Karpas-422 (cell line): ENCODE measurements at places on chromosomes 5 and 9.

GRCh38 chr9:128233817-128234406 is 30.7 kb downstream of the DNM1 start:
- no peaks in the 10 kb centered on the region for H3K4me1 ChIP-seq
- no peaks in the 10 kb centered on the region for H3K27me3 ChIP-seq
- no peaks in the 10 kb centered on the region for H3K36me3 ChIP-seq
- no peak for DNase-seq
- H3K4me3 ChIP-seq = no peak overlapping the region

DNA sequence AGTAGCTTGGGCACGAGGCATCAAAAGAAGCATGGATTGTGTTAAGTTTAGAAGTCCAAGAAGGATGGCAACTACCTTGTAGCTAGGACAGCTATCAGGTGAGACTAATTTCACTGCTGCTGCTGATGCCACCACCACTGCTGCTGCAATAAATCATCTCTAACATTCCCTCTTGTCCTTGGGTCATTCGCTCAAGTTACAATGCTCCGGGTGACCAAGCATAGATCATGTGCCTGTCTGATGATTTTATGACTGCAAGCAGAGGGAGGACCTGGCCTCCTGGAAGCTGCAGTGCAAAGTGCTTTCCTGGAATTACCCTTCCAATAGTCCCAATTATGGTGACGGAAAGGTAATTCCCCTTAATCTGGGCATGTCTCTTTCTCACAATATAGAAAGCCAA is 334.4 kb downstream of the PRELID2 start:
- no peaks in the 10 kb centered on the region for H3K4me1 ChIP-seq
- DNase-seq = no peak
- no peaks in the 10 kb centered on the region for H3K36me3 ChIP-seq
- no peak overlapping the region for H3K27ac ChIP-seq
- H3K4me3 ChIP-seq = no peak overlapping the region

DNA sequence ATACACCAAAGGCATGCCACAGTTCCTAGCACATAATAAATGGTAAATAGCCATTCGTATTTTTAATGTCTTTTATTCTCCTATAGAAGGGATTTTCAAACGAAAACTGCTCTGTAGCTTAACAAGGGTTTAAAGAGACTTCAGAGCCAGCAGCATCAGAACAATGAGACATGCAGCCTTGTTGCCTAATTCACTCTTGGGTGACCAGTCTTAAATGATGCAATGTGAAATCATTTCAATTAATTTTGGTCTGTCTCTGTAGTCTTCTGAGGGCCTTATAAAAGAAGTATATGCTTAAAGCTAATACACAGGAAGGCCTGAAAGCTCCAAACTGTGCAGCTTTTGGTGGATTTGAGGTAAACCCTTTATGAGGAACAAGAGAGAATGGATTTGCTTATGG is 888.8 kb upstream of the WWC1 start:
- no peak for DNase-seq
- H3K27ac ChIP-seq = no peak overlapping the region
- no peak overlapping the region for H3K4me3 ChIP-seq
- H3K36me3 ChIP-seq = no peaks in the 10 kb centered on the region

DNA sequence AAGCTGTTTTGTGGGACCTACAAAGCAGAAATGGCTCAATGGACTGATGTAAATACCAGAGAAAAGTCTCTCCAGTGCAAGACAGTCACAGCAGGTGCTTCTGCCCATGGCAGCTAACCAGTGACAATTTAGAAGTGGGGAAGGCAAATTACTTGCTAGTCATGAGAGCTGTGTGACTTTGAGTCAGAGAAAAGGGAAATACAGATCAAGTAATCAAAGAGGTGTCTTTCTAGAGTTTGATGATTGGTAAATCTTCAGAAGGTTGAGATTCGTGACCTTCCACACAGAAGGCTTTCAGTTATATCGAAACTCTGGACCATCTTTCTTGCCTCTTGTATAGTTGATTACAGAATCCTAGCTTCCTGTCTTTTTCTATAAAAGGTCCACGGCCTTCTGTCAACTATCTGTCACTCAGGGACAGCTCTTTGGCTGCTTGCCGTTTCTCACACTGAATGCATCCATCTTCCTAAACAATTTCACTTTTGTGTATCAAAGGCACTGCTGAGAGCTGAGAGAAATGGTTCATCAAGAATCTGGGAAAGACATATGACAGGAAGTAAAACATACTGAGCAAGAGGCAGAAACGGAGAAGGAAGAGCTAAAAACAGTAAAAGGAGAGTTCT is 993.9 kb upstream of the ACO1 start:
- no peak for DNase-seq
- no peaks in the 10 kb centered on the region for H3K27me3 ChIP-seq
- no peaks in the 10 kb centered on the region for H3K36me3 ChIP-seq

- H3K27ac ChIP-seq = no peak overlapping the region
- H3K4me3 ChIP-seq = no peak overlapping the region
- H3K27me3 ChIP-seq = no peaks in the 10 kb centered on the region
- no peak for DNase-seq
Observed at GRCh38 chr5:72071906-72072305, 35.4 kb upstream of the MAP1B start.

GRCh38 chr5:143064676-143065075 is 294.5 kb downstream of the ARHGAP26 start:
- H3K27ac ChIP-seq = no peak overlapping the region
- H3K36me3 ChIP-seq = no peaks in the 10 kb centered on the region
- peaks cover 30% of the 10 kb centered on the region for H3K4me1 ChIP-seq
- no peak overlapping the region for H3K4me3 ChIP-seq

DNA sequence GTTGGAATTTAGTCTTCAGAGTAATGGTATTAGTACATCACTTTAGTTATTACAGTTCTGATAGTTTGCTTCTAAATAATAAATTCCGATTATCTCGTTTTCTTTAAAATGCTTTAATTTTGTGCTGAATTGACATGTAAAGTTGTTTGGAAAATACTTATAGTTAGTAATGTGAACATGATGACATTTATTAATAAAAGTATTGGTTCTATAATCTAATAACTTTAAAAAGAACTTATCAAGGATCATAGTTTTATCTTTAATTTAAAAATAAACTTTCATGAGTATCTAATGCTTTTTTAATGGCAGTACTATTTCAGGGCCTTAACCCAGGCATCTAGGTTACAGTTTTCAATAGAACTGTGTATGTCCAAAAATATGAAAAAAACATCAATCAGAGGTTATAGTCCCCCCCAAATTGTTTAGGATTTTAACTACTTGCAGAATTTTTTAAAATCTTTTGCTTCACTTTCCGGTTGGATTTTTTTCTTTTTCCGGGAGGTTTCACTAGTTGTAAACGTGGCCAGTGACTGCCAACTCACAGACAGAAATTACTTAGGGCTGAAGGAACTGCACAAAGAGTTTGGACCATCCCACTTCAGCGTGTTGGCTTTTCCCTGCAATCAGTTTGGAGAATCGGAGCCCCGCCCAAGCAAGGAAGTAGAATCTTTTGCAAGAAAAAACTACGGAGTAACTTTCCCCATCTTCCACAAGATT is 680 bp downstream of the GPX8 start:
- no peaks in the 10 kb centered on the region for H3K4me1 ChIP-seq
- no peaks in the 10 kb centered on the region for H3K27me3 ChIP-seq
- H3K4me3 ChIP-seq = no peak overlapping the region
- no peaks in the 10 kb centered on the region for H3K36me3 ChIP-seq
- H3K27ac ChIP-seq = no peak overlapping the region

- no peak overlapping the region for H3K4me3 ChIP-seq
- DNase-seq = no peak
- peaks cover 10% of the 10 kb centered on the region for H3K4me1 ChIP-seq
- no peaks in the 10 kb centered on the region for H3K36me3 ChIP-seq
- H3K27ac ChIP-seq = no peak overlapping the region
Observed at GRCh38 chr5:38806775-38807258, 39.0 kb upstream of the OSMR start.

DNA sequence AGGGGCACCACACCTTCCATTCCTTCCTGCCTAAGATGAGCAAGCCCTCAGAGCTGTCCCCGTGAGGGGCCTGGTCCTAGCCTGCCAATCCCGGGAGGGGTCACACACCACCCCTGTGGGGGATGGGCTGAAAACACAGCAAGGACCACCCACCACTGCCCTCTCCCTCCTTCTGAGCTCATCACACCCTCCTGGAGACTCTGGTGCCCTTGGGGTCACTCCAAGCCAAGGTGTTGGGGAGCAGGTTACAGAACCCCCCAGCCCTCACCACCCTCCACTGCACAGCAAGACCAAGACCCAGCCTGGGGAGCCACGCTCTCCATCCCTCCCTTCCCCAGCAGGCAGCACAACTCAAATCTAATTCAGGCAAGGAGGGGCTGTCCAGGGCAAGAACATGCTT is 60.5 kb upstream of the PPP1R26 start:
- H3K4me1 ChIP-seq = no peaks in the 10 kb centered on the region
- no peak overlapping the region for H3K27ac ChIP-seq
- no peak for DNase-seq
- H3K4me3 ChIP-seq = no peak overlapping the region
- no peaks in the 10 kb centered on the region for H3K36me3 ChIP-seq

DNA sequence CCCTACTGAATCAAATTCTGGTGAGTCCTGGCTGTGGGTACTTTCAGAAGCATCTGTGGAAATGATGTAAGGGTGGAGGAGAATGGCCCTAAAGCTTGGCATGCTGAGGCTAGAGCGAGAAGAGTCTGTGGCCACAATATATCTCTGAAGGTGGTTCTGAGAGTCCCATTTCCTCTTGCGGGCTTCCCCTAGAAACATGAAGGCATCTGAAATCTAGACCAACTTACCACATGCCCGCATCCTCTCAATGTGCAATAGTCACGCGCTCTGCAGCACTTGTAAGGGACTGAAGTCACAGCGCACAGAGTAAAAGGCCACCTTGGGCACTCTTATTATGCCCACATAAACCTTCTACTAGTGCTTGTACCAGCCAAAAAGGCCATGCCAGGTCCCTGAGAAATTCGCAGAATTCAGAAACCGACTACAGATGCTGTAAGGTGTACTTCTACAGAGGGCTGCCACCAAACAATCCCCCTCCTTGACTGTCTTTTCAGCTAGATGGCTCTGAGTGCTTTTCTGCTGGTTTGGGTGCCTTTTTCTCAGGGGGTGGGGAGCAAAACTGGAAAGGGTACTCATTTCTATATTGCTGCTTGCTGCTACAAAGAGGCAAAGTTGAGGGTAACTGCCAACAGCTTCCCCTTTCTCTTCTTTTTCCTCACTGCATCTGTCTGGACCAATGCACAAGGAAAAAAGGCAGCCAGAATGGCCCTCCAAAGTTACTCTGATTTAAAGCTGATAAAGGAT is 107.3 kb downstream of the ZDHHC21 start:
- no peak for DNase-seq
- no peaks in the 10 kb centered on the region for H3K4me1 ChIP-seq
- H3K27ac ChIP-seq = no peak overlapping the region

GRCh38 chr9:90343366-90343765 is 299.3 kb downstream of the DIRAS2 start:
- H3K27me3 ChIP-seq = no peaks in the 10 kb centered on the region
- no peak for DNase-seq
- no peak overlapping the region for H3K4me3 ChIP-seq
- no peak overlapping the region for H3K27ac ChIP-seq
- no peaks in the 10 kb centered on the region for H3K36me3 ChIP-seq

DNA sequence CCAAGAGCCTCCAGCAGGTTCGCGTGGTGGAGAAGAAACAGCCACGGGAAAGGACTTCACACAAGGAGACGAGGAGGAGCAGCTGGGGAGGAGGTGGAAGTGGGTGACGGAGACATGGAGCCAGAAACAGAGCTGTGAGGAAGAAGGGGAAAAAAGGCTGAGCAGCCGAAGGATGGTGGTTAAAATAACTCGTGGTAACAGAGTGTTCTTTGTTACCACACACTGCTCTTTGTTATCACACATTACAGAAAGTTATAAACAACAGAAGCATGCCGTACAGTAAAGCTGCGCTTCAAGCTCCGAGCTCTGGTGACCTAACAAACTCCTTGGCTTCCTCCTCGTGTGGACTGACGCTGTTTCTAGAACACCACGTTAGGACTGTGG is 215.4 kb downstream of the GLIS3 start:
- DNase-seq = peak; percentile 32
- no peaks in the 10 kb centered on the region for H3K4me1 ChIP-seq
- no peak overlapping the region for H3K4me3 ChIP-seq
- H3K27ac ChIP-seq = no peak overlapping the region
- H3K36me3 ChIP-seq = no peaks in the 10 kb centered on the region

DNA sequence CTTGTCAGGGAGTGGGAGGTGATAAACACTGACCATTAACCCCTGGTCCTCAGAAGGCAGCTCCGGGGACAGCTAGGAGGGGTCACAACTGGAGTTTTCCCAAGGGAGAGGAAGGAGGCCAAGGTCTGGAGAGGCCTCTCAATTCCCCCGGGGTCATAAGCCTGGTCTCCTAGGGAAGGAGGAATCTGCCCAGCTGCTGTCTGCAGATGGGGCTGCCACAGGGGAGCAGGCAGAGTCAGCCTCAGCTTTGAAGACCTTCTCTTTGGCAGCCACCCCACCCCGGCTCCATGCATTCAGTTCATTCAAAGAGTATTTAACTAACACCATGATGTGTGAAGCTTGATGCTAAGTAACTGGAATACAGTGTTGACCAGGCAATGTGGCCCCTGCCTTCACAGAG is 74.6 kb upstream of the HSPA9 start:
- H3K4me3 ChIP-seq = peak overlapping the region; percentile 53
- H3K36me3 ChIP-seq = no peaks in the 10 kb centered on the region
- no peaks in the 10 kb centered on the region for H3K27me3 ChIP-seq
- peaks cover 38% of the 10 kb centered on the region for H3K4me1 ChIP-seq
- no peak overlapping the region for H3K27ac ChIP-seq
- DNase-seq = peak; percentile 52

GRCh38 chr5:168753691-168754254 is 174.6 kb upstream of the PANK3 start:
- H3K36me3 ChIP-seq = no peaks in the 10 kb centered on the region
- DNase-seq = no peak
- H3K27me3 ChIP-seq = no peaks in the 10 kb centered on the region
- no peaks in the 10 kb centered on the region for H3K4me1 ChIP-seq
- H3K27ac ChIP-seq = no peak overlapping the region
- no peak overlapping the region for H3K4me3 ChIP-seq

- H3K27me3 ChIP-seq = no peaks in the 10 kb centered on the region
Observed at GRCh38 chr9:95962936-95963335, 87.4 kb downstream of the ERCC6L2 start.

- H3K4me3 ChIP-seq = no peak overlapping the region
- H3K4me1 ChIP-seq = peaks cover 3% of the 10 kb centered on the region
- H3K27me3 ChIP-seq = no peaks in the 10 kb centered on the region
- no peak for DNase-seq
- H3K27ac ChIP-seq = no peak overlapping the region
Observed at GRCh38 chr5:94575196-94575595, 43.2 kb downstream of the KIAA0825 start.

DNA sequence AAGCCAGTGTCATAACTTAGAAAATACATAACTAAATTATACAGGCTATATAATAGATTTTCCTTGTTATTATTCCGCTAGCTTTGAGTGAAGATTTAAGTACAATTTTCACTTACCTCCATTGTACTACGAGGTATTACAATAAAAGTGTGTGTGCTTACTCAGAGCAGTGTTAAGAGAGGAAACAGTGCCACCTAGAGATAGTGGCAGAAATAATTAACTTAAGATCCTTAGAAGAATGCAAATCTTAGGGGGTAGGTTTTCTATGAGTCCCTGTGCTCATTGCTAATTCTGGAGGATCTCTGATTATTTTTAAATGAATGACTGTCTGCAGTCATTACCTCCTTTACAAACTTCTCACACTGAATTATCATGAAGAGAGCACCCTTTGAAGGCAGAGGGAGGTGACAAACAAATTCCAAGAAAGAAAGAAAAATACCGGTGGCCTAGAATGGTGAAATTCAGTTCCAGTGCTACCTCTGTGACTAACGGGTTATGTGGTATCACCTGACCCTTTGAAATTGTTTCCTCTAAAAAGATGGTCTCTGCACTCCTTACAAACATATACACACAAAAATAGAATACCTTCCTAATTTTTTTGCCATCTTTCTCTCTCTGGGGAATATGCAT is 379.8 kb downstream of the TRIM36 start:
- H3K4me3 ChIP-seq = no peak overlapping the region
- peak; percentile 85 for DNase-seq
- no peaks in the 10 kb centered on the region for H3K36me3 ChIP-seq
- H3K27ac ChIP-seq = no peak overlapping the region
- H3K27me3 ChIP-seq = no peaks in the 10 kb centered on the region
